Cerebellar cortex (tissue), 1 donor: ENCODE measurements at places on chromosomes 7 and 10.

- no peak for DNase-seq
Measured at GRCh38 chr7:132161533-132161915, 414.7 kb downstream of the PLXNA4 start.

DNA sequence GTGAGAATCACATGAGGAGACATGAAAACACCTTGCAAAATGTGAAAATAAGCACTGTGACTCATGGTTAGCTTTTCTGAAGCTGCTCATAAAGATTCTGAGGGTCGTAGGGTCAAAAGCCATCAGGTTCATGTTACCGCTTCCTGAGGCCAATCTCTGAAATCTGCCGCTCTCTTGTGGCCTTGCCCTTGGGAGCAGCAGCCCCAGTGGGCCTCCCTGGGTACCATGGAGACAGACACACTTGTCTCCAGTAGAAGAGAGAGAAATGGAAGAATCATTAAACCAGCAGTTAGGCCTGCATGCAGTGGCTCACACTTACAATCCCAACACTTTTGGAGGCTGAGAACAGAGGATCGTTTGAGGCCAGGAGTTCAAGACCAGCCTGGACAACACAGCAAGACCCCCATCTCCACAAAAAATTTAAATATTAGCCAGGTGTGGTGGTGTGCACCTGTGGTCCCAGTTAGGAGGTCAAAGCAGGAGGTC lies 42.8 kb downstream of the NIPSNAP2 start:
- DNase-seq: no peak

GRCh38 chr10:17151716-17152115 lies 22.1 kb upstream of the CUBN start:
- no peak for DNase-seq

DNA sequence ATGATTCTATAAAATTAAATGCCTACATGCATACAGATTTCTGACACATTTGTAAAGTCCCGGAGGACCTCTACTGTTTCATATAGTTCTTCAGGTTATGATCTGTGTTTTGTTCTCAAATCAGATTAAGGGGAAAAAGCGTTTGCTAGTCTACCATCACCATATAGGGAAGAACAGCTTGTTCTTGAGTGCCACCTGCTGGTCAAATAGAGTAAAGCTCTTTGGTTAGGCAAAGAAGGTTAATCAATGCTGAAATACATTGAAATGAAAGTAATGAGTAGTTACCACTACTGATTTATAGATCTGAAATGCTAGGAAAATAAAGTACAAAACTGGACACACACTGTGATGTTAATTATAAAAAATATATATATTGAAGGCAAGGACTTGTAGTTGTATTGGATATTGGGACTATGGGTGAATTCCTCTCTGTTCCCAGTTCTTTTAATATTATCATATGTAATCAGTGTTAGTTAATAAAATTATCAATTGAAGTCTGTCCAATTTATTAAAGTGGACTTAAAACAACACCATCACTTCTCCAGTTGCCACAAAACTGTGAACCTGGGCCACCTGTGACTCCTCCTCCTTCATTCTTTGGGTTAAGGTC lies 72.6 kb upstream of the PDLIM1 start:
- DNase-seq: peak; percentile 78

- no peak for DNase-seq
Measured at GRCh38 chr10:98388101-98388655, 26.8 kb downstream of the PYROXD2 start.

- no peak for DNase-seq
Measured at GRCh38 chr7:2019461-2019710, 213.4 kb downstream of the MAD1L1 start.

DNA sequence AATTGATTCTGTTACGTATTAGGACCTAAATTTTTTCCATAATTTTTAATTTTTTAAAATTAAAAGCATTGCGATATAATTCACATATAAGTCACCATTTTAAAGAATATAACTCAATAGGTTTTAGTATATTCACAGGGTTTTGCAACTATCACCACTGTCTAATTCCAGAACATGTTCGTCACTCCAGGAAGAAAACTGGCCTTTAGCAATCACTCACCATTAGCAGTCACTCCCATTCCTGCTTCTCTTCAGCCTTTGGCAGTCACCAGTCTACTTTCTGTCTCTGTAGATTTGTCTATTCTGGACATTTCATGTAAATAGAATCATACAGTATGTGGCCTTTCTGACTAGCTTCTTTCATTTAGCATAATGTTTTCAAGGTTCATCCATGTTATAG lies 176.5 kb downstream of the EXOC4 start:
- no peak for DNase-seq

- DNase-seq: no peak
Measured at GRCh38 chr10:122140941-122141623, 130.0 kb upstream of the BTBD16 start.

- no peak for DNase-seq
Measured at GRCh38 chr10:124285587-124286527, 132.9 kb downstream of the OAT start.

DNA sequence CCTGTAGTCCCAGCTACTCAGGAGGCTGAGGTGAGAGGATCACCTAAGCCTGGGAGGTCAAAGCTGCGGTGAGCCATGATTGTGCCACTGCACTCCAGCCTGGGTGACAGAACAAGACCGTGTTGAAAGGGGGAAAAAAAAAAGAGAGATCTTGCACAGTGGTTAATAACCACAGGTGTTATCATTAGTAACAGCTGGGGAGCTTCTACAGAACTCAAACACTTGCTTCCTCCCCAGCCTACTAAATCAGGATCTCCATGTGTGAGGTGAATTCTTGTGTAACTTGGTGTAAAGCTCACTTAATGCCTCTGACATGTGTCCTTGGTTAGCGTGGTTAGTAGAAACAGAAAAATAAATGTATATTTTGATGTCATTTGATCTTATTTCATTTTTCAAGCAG lies 43.9 kb upstream of the BMS1 start:
- DNase-seq: no peak

DNA sequence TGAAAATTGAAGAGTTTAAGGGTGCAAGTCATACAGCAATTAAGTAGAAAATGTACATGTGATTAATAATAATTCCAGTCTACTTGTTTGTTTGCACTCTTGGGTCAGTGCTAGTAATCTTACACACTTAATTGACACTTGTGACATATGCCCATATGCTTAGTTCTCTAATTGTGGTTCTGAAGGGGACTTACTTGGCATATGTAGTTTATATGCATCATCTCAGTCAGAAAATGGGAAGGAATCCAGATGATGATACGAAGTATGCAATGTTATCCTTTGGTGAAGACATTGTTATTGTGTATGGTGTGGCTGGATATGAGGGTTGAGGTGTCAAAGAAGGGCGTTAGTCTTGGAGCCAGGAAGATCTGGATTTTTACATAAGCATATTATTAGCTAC lies 193.5 kb upstream of the HDAC9 start:
- no peak for DNase-seq

GRCh38 chr7:5667391-5667790 lies 114.1 kb downstream of the RNF216 start:
- DNase-seq: no peak

DNA sequence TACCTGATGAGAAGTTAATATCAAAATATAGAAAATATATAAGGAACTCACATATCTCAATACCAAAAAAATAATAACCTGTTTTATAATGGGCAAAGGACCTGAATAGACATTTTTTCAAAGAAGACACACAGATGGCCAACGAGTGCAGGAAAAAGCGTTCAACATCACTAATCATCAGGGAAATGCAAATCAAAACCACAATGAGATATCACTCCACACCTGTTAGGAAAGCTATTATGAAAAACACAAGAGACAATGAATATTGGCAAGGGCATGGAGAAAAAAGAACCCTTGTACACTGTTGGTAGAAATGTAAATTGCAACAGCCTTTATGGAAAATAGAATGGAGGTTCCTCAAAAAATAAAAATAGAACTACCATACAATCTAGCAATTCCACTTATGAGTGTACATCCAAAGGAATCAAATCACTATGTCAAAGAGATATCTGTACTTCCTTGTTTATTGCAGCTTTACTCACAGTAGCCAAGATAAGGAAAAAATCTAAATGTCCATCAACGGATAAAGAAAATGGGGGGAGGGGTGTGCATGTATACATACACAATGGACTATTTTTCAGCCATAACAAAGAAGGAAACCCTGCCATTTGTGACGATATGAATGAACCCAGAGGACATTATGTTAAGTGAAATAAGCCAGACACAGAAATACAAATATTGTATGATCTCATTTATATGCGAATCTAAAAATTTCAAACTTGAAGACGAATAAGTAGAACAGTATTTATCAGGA lies 3.6 kb upstream of the ALOX5 start:
- no peak for DNase-seq

DNA sequence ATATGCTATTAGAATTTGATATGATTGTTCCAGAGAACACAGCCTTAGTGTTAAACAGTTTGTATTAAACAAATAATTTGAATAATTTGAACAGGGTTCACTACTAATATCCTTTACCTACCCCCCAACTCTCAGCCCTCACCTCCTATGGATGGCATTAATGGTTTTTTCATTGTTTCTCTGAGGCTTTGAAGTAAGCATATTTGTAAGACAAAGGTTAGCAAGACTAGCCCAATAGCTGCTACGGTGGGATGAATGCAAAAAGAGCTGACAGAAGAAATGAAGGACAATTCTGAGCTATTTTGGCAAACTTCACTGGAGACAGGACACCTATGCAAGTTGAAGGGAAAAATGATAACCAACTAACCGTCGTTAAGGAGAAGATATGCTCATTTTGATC lies 61.6 kb downstream of the ARL4A start:
- DNase-seq: no peak

DNA sequence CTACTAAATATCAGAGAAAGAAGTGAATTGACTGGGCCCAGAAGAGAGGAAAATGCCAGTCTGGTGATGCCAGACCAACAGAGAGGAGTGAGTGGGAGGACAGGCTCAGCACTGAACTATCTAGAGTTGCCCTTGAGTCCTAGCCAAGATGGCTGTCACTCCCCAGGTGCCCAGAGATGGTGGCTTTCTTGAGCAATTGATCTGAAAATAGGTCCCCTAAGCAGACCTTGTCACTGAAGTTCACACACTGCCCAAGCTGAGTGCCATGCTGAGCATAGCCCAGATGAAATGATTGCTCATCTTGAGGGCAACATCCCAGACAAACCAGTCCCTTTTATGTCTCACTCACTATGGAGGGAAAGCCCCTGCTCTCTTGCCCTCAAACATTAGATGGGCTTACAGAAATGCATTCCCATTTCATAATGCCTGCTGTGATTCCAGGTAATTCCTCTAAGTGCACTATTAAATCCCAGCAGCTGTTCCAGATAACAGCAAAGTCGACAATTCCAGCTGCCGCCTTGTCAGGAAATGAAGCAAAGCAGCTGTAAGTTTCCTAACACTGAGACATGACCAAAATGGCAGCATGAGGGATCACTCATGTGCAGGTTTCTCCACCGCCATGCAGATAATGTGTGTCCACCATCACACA lies 329.4 kb downstream of the KCNMA1 start:
- DNase-seq: no peak

GRCh38 chr7:108455998-108456677 lies at the start of gene NRCAM:
Gene NRCAM (minus strand): TSS chr7:108456436. CDS start chr7:108240064, 216,372 bp downstream.
- peak; percentile 48 for DNase-seq

GRCh38 chr10:104053201-104053600 lies 32.5 kb downstream of the COL17A1 start:
- DNase-seq: no peak

GRCh38 chr10:13686331-13686752 lies 99.6 kb downstream of the PRPF18 start:
- no peak for DNase-seq

DNA sequence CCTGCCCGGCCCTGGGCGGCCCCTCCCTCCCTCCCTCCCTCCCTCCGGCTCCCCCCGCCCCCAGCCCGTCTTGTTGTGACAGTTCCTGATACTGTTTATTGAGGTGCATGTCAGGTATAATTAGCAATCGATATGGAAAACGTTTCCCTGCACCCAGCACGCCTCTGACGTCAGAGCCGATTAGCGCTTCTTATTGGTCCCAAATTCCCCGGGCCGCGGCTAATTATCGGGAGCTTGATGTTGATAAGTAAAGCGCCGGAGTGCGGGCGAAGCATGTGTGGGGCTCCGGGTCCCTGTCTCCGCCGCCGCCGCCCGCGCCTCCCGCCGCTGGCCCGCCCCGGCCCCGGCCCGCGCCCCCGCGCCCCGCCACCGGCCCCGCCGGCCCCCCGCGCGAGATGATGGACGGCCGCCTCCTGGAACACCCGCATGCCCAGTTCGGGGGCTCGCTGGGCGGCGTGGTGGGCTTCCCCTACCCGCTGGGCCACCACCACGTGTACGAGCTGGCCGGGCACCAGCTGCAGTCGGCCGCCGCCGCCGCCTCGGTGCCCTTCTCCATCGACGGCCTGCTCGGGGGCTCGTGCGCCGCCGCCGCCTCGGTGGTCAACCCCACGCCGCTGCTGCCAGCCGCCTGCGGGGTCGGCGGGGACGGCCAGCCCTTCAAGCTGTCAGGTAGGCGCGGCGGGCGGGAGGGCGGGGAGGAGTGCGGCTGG lies at the start of gene UNCX:
TSS of gene UNCX (plus strand) at position 250 of the 710 bp plus-strand sequence. CDS start at position 396, 146 bp downstream.
- peak; percentile 95 for DNase-seq

DNA sequence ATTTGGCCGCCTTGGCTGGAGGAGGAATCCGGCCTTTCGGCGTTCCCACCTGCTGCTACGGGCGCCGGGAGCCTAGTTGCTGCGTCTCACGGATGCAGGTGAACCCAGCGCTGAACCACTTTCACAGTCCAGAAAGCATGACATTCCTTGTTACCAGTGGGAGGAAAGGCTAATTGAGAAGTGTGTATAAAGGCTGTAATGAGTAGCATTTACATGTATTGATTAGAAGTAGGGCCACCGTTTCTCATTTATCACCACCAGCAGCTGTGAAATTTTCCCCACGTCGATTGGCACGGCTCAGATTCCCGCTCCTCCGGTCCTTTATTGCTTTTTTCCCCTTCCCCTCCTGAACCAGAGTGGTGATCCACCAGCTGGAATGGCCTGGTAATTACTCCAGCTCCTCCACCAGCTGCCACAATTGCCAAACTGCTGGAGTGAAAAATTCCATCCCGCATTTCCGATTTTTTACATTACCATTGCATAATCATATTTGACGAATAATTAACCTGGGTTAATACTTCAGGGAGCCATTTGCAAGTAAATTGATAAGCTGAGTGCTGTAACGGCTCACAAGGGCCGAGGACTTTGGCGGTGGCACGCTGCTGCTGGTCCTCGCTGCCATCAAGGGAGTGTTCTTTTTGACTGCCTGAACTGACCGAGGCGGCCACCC lies 153.3 kb downstream of the POU6F2 start:
- no peak for DNase-seq

GRCh38 chr7:143347950-143348349 lies 14.6 kb downstream of the FAM131B start:
- no peak for DNase-seq

DNA sequence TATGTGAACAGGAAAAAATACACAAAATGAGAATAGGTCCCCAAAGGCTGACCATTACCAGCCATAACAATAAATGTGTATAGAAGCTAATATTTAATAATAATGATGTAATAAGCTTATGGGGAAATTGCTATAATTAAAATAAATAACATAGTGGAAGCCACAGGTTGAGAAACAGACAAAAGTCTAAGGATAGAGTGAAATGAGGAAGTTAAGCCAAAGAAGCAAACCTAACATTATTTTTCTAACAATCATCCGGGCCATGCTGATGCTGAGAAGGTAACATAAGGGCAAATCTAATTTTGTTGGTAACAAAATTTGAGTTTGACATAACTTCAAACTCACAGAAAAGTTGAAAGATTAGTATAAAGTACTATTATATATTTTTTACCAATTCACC lies 115.9 kb downstream of the MICU1 start:
- DNase-seq: no peak

- DNase-seq: no peak
Measured at GRCh38 chr10:12703126-12703525, 298.4 kb downstream of the CCDC3 start.

- DNase-seq: no peak
Measured at GRCh38 chr7:18873734-18874336, 243.6 kb downstream of the TWIST1 start.
